ENCODE measurements at places on chromosomes 3 and 15.

- no peak for DNase-seq
Observed at GRCh38 chr15:32941823-32942222, 224.0 kb downstream of the GREM1 start.

- DNase-seq = no peak
Observed at GRCh38 chr15:92809880-92810361, 90.2 kb upstream of the CHD2 start.

GRCh38 chr3:143814443-143814889 is 33.8 kb downstream of the SLC9A9 start:
- no peak for DNase-seq

- DNase-seq = no peak
Observed at GRCh38 chr15:68353421-68354135, 76.0 kb downstream of the FEM1B start.

- DNase-seq = no peak
Observed at GRCh38 chr15:81625896-81626295, 251.9 kb upstream of the TMC3 start.

All from cortex of kidney (tissue), 1 donor.